Non-pigmented ciliary epithelial cell (primary cell): ENCODE measurements at places on chromosomes 1 and 21.

DNA sequence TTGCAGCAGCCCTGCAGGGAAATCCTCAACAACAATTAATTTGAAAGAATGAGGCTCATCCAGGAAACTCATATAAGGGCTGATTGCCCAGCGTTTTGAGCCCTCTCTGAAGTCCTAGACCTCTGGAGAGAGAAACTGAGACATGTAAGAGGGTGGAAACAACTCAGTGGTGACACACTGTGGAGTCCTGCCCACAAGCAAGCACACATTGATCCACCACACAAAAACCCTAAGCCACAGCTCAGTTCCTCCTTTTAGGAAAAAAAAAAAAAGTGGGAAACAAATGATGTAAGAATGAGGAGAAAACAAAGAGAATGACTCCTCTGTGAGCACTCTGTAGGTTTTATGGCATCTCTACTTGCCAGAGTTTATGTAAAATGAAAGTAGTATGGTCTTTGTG lies 22.9 kb upstream of the PLA2G5 start:
- DNase-seq, result no peak

DNA sequence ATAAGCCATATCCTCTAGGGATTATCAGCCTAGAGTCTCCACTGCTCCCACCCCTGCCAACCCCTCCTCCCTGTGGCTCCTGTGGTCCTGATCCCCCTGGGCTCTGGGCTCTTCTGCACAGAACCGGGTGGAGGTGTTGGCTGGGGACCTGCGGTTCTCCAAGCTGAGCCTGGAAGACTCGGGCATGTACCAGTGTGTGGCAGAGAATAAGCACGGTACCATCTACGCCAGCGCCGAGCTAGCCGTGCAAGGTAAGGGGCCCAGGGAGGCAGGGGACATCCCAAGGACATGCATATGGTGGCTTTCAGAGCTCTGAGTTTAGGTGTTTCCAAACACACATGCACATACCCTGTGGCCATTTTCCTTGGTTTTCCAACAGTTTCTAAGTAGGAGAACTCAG lies 19.3 kb downstream of the CNTN2 start:
- no peak for DNase-seq

DNA sequence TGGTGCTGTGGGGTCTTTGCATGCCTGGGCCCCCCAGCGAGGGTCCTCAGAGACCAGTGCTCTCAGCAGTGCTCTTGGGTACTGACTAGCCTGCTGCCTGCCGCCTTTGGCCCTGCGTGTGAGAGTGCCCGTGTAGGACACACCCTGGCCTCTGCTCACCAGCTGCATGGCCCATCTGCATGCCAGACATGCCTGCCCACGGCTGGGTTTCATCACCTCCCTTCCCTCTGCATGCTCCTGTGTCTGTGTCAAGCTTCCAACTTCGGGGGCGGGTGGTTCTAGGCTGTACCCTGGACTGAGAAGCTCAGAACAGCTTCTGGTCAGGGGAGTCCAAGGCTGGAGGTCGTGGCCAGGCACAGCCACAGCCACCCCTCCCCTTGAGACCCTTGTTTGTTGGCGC lies 56.9 kb downstream of the PTPRF start:
- DNase-seq, result peak; percentile 8

DNA sequence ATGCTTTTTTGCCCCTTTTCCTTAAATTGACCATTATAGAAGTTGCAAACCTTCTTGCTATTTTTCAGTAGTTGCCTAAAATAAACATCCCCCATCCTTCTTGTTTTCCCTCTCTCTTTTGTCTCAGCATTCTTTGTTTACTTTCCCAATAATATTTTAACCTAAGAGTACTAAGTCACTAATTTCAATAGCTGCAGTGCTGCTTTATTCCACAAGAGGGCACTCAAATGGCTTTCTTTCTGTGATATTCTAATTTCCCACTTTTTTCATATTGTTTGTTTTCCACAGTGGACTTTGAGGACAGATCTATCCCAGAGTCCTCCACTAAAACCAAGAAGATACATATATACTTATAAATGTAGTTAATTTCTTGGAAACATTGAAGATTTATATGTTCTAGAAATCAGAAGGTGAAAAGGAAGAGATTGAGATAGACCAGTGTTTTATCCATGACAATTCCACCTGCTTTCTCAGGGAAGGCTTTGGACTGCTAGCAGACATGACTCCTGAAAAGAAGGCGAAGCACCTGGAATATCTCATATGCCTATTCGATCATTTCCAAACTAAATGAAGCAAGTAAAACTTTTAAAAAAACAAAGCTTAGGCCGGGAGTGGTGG lies 104.8 kb upstream of the GRIK1 start:
- no peak for DNase-seq

- no peak for DNase-seq
Measured at GRCh38 chr1:183443011-183443410, 24.8 kb upstream of the NMNAT2 start.

GRCh38 chr1:219751870-219752507 lies 139.1 kb upstream of the ZC3H11B start:
- no peak for DNase-seq

- DNase-seq, result no peak
Measured at GRCh38 chr1:203179667-203180005, 4.0 kb upstream of the MYBPH start.

DNA sequence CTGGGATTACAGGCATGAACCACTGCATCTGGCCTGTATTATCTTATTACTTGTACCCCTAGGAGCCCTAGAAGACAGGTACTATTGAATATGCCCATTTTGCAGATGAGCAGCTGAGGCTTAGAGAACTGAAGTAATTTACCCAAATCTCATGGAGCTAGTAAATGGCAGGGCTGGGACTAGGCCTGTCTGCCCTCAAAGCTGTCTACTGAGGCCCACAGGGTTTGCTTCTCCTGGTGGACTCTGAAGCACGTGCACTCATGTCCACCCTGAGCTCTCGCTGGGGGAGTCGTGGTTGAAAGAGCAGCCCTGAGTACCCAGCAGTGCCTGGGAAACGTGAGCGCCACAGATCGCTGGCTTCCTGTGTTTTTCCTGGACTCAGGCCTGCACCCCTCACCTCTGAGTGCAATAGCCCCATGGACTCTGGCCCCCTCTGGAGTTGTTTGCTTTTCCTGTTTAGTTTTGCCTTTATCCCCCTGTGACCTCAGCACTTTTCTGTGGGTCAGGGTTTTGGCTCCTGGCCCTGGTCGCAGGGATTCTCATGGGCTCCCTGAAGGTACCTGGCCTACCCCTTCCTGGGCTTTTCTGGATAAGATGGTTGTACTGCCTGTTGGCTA lies 52.4 kb downstream of the ARHGEF10L start:
- DNase-seq, result no peak

DNA sequence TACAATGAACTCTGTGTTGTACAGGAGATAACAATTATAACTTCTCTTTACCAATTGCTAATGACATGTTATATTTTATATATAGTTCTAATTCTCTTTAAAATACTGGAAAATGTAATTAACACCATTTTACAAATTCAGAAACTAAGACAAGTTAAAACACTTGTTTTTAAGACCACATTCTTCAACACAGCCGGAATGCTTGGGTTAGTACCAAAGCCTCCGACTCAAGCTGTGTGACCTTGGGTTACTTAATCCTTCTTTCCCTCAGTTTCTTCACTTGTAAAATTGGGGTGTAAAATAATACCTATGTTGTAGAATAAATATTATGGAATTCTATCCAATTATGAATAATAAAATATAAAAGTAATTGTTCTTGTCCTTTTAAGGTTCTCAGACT lies 378.7 kb downstream of the USH2A start:
- DNase-seq, result no peak

GRCh38 chr1:3850857-3851256 lies 6.2 kb downstream of the CEP104 start:
- DNase-seq, result no peak

- DNase-seq, result no peak
Measured at GRCh38 chr1:171487038-171487437, 1.7 kb downstream of the PRRC2C start.

GRCh38 chr1:36938819-36939218 lies 95.5 kb downstream of the GRIK3 start:
- DNase-seq, result no peak

GRCh38 chr1:226586650-226587422 lies 38.3 kb downstream of the STUM start:
- DNase-seq, result no peak

DNA sequence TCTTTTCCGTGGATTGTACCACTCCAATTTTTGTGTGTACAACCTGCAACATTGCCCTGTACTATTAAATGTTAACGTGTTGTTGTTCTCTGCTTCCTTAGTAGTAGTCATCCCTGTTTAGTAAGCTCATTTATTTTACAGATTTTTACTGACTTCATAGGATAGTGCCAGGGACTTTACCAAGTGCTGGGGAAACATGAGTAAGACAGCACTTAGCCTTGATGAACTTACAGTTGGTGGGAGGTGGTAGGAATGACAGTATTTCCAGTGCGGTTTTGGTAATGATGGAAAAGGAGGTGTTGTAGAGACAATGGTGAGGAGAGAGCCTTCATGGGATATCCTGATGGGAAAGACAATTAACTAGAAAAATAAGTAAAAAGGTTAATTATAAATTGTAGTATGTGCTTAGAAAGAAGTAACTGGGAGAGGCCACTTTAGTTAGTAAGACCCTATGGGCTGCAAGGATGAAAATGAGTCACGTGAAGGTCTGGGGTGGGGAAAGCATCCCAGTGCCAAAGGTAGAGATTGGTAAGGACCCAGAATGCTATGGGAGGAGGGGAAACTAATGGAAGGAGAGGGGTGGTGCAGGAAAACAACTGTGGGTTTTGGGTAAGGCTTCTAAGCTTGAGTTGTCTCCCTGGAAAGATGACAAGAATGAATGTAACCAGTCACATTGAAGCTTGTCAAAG lies 1.7 kb downstream of the RLF start:
- DNase-seq, result no peak

- DNase-seq, result no peak
Measured at GRCh38 chr1:216032284-216032683, 391.0 kb downstream of the USH2A start.

DNA sequence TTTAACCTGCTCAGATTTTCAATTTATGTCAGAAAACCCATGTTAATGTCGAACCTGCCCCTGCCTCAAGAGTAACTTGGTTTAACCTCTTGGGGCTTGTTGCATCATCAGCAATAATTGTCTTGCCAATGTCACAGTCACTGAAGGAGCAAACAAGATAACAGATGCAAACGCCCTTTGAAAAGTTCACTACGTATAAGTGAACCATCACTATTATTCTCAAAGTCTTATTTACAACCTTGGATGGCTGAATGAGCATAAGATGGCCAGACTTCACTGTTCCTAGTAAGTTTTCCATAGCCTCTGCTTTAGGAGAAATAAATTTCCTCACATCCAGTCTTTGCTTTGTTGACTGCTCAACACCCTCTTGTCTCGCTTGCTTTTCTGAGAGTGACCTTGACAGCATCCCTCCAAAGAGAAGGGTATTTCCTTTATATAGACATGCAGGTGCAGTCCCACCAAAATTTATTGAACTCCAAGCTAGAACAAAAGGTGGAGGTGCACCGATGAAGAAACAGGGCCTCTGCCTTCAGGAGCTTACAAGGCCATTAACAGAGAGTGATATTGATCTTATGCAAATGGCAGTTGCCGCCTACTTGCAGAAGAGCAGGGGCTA lies 749 bp upstream of the LRIG2 start:
- no peak for DNase-seq

- DNase-seq, result no peak
Measured at GRCh38 chr1:184974056-184974836, at the start of gene NIBAN1. Gene NIBAN1 (minus strand): TSS chr1:184974508. CDS start chr1:184974356, 152 bp downstream.
